ENCODE measurements at places on chromosomes 13 and 19.

DNA sequence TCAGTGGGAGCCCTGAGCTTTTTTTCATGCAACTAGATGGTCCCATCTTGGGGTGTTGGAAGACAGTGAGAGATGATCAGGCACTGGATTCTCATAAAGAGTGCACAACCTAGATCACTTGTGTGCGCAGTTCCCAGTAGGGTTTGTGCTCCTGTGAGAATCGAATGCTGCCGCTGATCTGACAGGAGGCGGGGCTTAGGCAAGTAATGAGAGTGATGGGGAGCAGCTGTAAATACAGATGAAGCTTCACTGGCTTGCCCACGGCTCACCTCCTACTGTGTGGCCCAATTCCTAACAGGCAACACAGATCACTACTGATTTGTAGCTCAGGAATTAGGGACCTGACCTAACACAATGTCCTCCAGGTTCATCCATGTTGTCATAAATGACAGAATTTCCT is 43.6 kb upstream of the UBAC2 start:
- H3K27ac ChIP-seq = no peak overlapping the region
- H3K27me3 ChIP-seq = peaks cover 30% of the 10 kb centered on the region
- no peak for DNase-seq
- H3K4me1 ChIP-seq = no peaks in the 10 kb centered on the region
- peaks cover 2% of the 10 kb centered on the region for H3K36me3 ChIP-seq
- no peak overlapping the region for H3K4me3 ChIP-seq

GRCh38 chr19:46426506-46427162 is 2.1 kb downstream of the PNMA8C start:
- no peak overlapping the region for H3K27ac ChIP-seq
- peaks cover 33% of the 10 kb centered on the region for H3K4me1 ChIP-seq
- DNase-seq = no peak
- H3K36me3 ChIP-seq = peaks cover 5% of the 10 kb centered on the region

GRCh38 chr13:73248711-73249580 is 190.1 kb downstream of the KLF5 start:
- H3K4me3 ChIP-seq = no peak overlapping the region
- no peak for DNase-seq
- H3K27ac ChIP-seq = no peak overlapping the region
- H3K27me3 ChIP-seq = peaks cover 17% of the 10 kb centered on the region
- H3K4me1 ChIP-seq = no peaks in the 10 kb centered on the region

- H3K27me3 ChIP-seq = peaks cover 40% of the 10 kb centered on the region
- no peaks in the 10 kb centered on the region for H3K4me1 ChIP-seq
- no peak for DNase-seq
- no peaks in the 10 kb centered on the region for H3K36me3 ChIP-seq
- H3K27ac ChIP-seq = no peak overlapping the region
These were observed 12.8 kb upstream of the WASF3 start for GRCh38 chr13:26544707-26545106.

- no peak for DNase-seq
- H3K4me3 ChIP-seq = no peak overlapping the region
- H3K27ac ChIP-seq = peak overlapping the region; percentile 36
- H3K4me1 ChIP-seq = no peaks in the 10 kb centered on the region
- H3K27me3 ChIP-seq = peaks cover 26% of the 10 kb centered on the region
- H3K36me3 ChIP-seq = no peaks in the 10 kb centered on the region
These were observed 18.0 kb downstream of the TIMM13 start for GRCh38 chr19:2409352-2409912.

DNA sequence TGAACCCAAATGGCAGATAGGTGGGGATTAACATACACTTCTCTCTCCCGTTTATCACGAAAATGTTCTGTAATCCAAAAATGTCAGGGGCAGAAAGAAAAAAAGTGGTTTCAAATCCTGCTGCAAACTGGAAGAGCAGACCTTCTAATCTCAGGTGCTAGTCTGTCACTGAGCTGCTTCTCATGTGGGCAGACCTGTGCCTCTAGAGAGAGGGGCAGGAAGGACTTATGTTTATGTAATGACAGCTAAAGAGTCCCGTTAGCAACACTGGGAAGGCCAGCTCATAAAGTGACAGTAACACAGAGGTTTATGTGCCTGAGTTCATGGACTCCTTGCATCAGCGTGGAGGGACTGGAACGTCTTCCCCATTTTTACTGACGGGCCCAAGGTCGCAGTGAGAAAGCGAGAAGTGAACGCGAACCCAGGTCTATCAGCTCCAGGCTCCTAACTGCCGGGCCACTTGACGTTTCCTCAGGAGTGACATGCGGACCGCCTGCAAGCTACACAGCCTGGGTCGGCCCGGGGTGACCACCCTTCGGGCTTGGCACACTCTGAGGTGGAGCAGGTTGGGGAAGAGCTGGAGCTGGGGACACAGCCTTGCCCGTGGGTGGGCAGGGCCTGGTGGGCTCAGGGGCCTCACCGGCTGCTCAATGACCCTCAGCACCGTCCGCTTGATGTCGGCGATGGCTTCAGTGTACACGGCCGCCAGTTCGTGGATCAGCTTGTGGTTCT is 9.6 kb upstream of the RSPH6A start:
- H3K27me3 ChIP-seq = no peaks in the 10 kb centered on the region
- no peak overlapping the region for H3K4me3 ChIP-seq
- peaks cover 24% of the 10 kb centered on the region for H3K36me3 ChIP-seq
- H3K27ac ChIP-seq = no peak overlapping the region
- H3K4me1 ChIP-seq = peaks cover 5% of the 10 kb centered on the region

DNA sequence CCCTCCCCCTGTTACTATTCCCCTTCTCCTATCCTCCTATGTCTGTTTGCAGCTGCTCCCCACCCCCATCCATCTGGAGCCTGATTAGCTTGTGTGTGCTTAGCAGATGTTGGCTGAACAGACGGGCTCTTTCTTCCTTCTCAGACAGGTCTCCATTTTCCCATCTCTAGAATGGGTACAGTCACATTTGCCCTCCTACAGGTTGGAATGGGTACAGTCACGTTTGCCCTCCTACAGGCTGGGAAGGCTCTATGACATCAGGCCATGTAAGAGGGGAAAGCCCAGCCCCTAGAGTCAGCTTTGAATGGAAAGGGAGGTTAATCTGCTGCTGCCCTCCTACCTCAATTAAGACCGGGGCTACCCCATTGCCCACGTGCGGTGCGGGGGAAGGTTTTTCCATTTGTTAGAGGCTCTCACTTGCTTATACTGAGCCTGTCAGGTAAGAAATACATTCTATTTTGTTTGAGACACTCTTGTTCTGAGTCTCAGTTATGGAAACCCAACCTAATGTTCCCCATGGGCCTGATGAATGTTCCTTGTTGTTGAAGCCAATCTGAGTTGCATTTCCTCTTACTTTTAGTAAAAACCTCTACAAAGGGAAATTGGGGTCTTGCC is 2.2 kb upstream of the CLEC17A start:
- no peak overlapping the region for H3K4me3 ChIP-seq
- no peak overlapping the region for H3K27ac ChIP-seq
- H3K4me1 ChIP-seq = no peaks in the 10 kb centered on the region
- H3K27me3 ChIP-seq = no peaks in the 10 kb centered on the region

DNA sequence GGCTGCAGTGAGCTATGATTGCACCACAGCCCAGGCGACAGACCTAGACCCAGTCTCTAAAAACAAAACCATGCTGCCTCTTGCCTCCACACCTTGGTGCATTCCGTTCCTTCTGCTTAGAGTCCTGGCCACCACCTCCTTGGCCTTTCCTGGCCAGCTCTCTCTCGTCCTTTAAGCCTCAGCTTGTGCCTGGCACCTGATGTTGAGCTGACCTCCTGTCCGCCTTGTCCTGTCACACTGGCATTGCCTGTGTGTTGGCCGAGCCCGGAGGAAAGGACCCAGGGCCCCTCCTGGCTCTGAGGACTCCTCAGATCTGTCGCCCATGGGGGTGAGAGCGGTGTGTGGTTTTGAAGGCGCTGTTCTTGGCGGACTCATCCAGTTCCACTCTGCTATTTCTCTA is 143.3 kb downstream of the STK24 start:
- H3K27ac ChIP-seq = no peak overlapping the region
- peaks cover 62% of the 10 kb centered on the region for H3K27me3 ChIP-seq
- H3K4me3 ChIP-seq = no peak overlapping the region
- H3K36me3 ChIP-seq = no peaks in the 10 kb centered on the region
- H3K4me1 ChIP-seq = no peaks in the 10 kb centered on the region

DNA sequence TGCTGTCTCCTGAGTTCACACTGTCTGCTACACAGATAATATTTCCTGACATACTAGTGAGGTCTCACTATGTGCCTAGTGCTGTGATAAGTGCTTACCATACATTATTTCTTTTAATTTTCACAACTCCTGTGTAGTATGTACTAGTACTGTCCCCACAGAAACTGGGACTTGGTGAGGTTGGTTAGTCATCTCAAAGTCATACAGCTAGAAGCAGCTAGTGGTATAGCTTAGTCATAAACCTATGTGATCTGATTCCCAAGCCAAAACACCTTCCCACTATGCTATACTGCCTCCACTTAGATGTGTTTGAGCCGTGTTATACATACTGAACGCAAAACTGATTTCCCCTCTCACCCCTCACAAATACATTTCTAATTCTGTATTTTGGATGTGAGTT is 10.5 kb downstream of the MTMR6 start:
- no peak overlapping the region for H3K4me3 ChIP-seq
- H3K4me1 ChIP-seq = peaks cover 54% of the 10 kb centered on the region
- DNase-seq = no peak
- peaks cover 15% of the 10 kb centered on the region for H3K36me3 ChIP-seq

DNA sequence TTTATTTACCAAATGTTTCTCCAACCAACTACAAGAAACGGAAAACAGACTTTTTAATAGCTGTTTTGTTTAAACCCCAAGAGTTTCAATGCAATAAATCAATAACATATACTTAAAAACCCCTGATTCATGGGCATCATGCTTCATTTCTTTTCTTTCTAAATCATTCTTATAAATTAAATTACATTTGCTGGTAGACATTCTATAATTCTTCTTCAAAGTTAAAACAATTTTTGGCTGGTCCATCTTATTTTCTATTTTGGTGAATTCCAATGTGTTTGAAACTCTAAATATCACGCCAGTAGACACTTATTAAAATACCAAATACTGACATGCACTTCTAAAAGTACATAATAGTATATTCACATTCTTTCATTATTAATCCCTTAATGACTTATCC is 408.6 kb downstream of the LIG4 start:
- H3K27me3 ChIP-seq = no peaks in the 10 kb centered on the region
- H3K36me3 ChIP-seq = no peaks in the 10 kb centered on the region
- no peak for DNase-seq
- no peaks in the 10 kb centered on the region for H3K4me1 ChIP-seq
- no peak overlapping the region for H3K27ac ChIP-seq

- no peak overlapping the region for H3K4me3 ChIP-seq
- no peak overlapping the region for H3K27ac ChIP-seq
- no peak for DNase-seq
- H3K36me3 ChIP-seq = no peaks in the 10 kb centered on the region
These were observed 147.3 kb upstream of the GPC6 start for GRCh38 chr13:93079294-93079693.

DNA sequence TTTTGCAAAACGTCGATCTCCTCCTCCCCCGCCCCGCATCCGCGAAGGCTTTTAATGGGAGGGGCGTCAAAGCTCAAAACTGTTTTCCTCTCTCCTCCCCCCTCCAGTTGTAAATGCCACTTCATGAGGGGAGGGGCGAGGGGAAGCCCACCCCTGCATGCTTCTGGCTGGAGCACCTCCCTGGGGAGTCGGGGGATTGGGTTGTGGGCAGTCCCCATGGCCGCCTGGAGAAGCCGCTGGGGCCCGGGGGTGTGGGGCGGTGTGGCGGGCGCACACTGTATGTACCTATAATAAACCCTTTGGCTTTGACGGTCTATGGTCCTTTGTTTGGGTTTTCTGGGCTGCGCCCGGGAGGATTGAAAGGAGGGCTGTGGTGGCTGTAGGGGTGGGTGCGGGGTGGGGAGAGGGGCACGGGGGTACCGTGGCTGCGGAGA is 505 bp upstream of the SHKBP1 start:
- H3K27me3 ChIP-seq = no peaks in the 10 kb centered on the region
- H3K4me3 ChIP-seq = peak overlapping the region; percentile 73
- peak overlapping the region; percentile 78 for H3K27ac ChIP-seq
- DNase-seq = no peak

GRCh38 chr19:10861103-10861651 is 10.2 kb upstream of the CARM1 start:
- H3K4me1 ChIP-seq = peaks cover 20% of the 10 kb centered on the region
- no peaks in the 10 kb centered on the region for H3K27me3 ChIP-seq
- DNase-seq = no peak

DNA sequence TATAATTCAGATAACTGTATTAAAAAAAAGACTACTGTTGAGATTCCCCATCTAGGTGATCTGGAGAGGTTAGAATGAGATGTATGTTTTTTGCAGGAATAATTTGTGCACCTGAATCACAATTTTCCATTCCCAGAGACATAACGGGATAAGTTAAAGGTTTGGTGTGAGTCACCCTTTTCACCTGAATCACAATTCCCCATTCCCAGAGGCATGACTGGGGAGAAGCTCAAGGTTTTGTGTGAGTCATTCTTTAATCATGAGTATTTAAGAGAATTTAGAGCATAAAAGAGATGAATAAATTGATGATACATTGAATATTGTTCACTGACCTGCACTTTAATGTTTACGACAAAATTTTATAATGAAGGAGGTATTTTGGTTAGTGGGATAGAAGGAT is 9.0 kb downstream of the OR7A5 start:
- no peak overlapping the region for H3K27ac ChIP-seq
- H3K36me3 ChIP-seq = no peaks in the 10 kb centered on the region
- H3K4me3 ChIP-seq = no peak overlapping the region
- H3K4me1 ChIP-seq = no peaks in the 10 kb centered on the region

DNA sequence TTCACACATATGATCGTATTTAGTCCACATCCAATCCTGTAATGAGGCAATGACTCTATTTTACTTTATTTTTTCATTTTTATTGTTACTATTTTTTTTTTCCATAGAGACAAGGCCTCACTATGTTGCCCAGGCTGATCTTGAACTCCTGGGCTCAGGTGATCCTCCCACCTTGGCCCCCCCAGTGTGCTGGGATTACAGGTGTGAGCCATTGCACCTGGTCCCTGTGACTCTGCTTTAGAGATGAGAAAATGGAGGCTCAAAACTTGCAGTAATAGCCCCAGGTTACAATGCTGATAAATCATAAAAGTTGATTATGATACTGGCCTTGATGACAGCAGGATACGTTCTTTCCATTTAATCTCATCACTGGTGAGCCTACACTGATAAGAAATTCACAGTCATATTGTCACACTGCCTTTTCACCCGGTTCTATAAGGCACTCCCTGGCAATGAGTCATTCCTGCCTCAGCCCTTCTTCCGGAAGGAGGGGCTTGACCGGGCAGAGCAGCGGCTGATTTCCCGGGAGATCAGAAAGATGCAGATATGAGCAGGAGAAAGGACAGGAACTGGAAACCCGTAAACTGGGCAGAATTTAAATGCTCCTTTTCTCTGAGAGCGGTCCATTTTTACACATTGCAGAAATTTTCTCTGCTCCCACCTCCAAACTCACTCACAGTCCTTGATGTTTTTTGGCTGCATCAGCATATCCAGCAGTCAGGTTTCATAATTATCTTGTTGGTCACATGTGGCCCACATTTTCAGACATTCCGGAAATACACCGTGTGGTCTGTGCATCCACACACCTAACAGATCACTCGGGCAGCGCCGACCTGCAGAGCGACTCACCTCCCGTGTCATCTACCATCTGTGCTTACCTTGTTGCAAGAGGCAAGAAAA is 616.4 kb downstream of the EFNB2 start:
- H3K27me3 ChIP-seq = no peaks in the 10 kb centered on the region
- no peaks in the 10 kb centered on the region for H3K4me1 ChIP-seq
- DNase-seq = no peak
- no peak overlapping the region for H3K4me3 ChIP-seq
- no peak overlapping the region for H3K27ac ChIP-seq

GRCh38 chr13:42065414-42065813 is 17.0 kb downstream of the DGKH start:
- H3K27me3 ChIP-seq = no peaks in the 10 kb centered on the region
- peaks cover 13% of the 10 kb centered on the region for H3K4me1 ChIP-seq
- no peak overlapping the region for H3K27ac ChIP-seq
- H3K4me3 ChIP-seq = no peak overlapping the region
